ENCODE measurements at places on chromosomes 4 and X.
A peak's percentile ranks its signal among the peaks of the same experiment; 100 is the strongest.

DNA sequence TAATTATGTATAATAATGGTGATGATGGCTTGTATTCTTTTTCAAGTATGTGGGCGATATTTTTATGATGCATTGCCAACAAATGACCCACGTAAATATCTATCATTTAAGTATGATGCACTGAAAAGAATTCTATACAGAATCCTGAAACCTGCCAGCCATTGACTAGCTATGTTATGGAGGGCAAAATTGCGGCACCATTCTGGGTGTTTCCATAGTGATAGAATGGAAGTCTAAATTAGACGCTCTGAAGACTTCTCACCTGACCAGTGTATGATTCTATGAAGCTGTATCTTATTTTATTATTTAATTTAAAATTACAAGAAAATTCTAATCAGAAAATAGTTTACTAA is 677 bp upstream of the CENPC start:
- no peak for DNase-seq

DNA sequence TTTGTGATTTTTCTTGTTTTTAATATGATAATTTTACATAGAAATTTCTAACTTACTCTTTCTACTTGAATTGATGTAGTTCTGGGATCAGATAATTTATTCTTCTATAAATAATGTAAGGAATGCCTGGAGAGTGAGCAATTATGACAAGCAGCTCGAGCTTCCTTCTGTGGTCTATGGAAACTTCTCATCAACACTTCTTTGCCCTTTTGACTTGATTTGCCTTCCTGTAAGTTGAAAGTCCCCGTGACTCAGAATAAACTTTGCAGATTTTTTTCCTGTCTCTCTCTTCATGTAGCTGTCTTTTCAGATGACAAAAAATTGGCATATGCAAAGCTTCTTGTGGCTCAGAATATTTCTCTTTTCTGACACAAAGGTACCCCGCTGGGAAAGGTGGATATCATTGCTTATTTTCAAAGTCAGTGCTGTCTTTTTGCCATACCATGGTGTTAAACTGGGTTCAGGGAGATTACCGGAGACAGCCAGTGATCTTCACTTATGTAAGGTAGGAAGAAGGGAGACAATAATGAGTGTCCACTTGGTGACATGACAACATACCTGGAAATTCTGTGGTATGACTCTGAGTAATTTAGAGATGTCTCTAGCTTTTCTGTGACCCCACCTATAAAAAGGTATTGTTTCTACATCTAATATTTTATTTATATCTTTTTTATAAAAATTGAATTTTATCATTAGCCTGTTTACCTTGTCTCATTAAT is 278.6 kb upstream of the GNPDA2 start:
- no peak for DNase-seq

DNA sequence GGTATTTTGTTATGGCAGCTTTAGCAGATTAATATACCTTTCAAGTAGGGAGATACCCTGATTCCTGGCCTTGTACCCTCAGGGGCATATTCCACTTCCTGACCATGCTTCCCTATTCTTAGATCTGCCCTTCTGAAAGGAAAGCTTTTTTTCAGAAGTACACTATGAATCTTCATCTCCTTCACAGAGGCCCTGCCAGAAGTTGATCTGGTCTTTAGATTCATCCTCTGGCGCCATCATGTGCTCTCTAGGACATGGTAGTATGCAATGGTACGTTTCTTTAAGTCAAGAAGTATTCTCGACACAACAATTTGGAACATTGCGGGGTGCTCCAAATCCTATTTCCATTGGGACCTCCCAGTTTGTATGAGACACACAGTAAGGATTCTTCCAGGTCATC is 39.6 kb upstream of the DIPK2B start:
- DNase-seq, result no peak

DNA sequence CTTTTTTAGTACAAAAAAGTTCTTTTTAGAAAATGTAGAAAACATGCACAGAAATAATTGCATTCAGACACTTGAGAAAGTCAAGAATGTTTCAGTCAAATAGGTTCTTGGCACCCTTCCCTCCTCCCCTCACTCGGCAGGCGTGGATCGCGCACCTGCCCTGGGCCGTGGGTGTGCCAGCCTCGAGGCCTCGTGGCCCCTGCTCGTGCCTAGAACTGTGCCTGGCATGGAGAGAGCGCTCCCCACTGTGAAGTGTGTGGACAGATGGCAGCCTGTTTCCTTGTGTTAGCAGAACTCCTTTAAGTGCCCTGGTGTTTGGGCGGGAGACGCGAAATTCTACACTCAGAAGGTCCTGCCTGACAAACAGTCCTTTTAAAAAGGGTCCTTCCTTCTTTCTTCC is 14.7 kb downstream of the RGS12 start:
- DNase-seq, result no peak

GRCh38 chr4:15690020-15690809 is 8.6 kb downstream of the FAM200B start:
- peak; percentile 79 for DNase-seq

DNA sequence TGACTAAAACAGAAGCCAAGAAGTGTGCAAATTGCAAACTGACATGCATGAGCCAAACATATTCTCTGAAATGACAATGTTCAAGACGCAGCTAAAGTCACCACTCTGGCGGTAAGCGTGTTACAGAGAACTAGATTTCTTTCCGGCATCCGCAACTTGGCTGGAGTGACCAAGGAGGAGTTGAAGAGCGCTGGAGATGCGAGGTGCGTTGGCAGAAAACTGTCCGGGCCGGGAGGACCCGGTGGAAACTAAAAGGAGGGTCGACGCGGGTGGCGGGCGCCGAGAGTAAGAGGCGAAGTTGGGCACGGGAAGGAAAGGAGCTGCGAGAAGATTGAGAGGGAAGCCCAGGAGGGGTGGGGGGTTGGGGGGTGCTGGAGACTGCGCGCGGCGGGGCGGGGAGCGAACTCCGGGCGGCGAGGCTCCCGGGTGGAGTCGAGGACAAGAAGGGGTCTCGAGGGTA is 807 bp downstream of the SEL1L3 start:
- DNase-seq, result no peak

- DNase-seq, result no peak
These were observed 10.1 kb downstream of the TKTL1 start for GRCh38 chrX:154305541-154306205.

DNA sequence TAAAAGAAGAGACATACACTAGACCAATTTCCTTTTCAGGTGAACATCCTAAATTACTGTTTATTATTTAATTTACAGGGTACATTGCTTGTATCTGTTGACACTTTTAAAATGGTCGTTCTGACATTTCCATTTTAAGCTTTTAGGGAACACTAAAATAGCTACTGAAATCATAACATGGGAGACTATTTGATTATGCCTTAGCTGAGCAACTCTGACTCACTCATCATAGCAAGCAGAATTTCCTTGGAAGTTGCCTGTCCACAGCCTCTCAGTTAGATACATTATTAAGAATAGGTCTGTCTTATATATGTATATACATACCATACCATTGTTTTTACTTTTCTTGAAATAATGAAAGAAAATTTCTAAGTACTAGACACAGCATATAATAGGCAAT is 22.0 kb downstream of the GUCY1B1 start:
- DNase-seq, result no peak

GRCh38 chr4:94452476-94453371 is 982 bp downstream of the PDLIM5 start:
- no peak for DNase-seq

DNA sequence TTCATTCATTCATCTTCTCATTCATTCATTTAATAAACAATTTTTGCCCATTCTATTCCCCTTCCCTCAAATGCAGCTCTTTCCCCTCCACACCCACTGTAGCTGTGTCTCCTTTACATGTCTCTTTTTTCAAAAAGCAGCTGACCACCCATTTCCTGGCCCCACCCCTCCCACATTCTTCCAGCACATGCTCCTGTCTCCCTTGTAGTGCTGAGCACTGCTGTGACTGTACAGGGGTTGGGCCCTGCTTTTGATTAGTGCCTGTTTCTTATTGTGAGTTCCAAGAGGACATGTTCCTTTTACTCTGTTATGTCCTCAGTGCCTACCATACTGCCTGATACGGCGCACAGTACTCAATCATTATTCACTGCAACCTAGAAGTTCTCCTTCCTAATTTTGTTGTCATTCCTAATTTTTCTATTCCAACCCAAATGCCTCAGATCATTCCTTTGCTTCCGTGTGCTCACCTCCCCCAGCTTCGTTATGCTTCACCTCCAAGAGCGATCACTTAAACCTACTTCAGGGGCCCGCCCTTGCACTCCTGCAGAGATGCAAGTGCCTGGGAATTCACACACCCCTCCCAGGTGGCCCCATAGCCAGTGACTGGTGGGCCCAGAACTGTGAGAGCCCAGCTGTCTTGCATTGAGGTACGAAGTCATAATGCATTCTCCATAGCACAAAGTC is 152.2 kb downstream of the STK32B start:
- no peak for DNase-seq
